T-helper 22 cell (primary cell): ENCODE measurements at places on chromosomes 6 and 20.

- no peak for DNase-seq
Measured at GRCh38 chr6:14816116-14816859, 429.6 kb upstream of the JARID2 start.

DNA sequence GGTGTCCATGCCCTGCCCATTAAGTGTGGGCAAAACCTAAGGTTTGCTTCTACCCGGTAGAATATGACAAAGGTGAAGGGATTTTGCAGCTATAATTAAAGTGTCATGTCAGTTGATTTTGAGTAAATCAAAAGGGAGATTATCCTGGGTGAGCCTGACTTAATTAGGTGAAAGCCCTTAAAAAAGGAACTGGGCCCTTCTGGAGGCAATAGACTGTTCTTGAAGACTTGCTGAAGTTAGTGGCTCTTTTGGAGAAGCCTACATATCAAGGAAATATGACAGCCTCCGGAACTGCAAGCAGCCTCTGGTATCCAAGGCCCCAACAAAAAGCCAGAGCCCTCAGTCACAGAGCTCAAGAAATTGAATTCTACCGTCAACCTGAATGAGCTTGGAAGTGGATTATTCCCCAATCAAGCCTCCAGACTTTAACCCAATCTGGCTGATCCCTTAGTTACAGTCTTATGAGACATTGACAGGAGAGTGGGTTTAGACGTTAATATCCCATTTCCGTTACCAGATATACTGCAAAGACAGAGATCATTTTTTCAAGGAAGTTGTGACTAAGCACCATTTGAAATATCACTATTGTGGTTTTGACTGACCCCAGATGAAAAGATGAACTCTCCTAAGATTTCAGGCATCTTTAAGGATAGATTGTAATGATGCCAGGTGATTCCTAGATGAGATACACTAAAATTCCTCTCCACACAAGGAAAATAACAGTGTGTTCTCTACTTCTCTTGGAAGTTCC, 303.4 kb downstream of the PLCB1 start:
- DNase-seq = no peak

DNA sequence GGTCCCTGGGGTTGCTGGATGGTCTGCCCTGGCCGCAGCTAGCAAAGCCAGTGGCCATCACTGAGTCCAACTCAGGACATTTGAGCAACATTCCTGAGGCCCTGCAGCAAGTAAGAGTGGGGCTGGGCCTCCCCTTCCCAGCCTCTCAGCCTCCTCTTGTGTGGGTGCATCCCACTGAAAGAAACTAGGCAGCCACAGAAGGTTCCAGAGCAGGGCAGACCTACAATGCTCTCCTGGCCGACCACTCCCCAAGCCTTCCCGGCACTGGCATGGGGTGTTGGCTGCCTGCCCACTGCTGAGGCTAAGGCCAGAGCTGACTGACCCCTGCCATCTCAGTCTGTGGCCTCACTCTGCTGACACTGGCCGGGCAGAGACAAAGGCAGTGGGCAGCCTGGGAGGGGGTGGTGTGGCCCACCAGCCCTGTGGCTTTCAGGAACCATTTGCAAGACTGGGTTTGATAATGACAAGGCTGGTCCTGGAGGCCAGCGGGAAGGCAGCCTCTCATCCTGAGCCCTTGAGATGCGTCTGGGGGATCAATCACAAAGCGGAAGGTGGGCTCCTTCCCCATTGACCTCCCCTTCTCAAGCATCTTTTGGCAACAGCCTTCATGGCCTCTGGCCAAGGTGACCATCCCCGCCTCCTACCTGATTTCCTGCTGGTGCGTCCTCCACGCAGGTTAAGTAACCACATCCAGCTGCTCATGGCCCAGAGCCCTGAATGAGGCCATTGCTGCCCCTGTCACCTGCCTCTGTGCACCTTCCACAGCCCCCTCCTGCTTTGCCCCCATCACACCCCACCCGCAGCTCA, 9.6 kb downstream of the DLGAP4 start:
- DNase-seq = no peak

DNA sequence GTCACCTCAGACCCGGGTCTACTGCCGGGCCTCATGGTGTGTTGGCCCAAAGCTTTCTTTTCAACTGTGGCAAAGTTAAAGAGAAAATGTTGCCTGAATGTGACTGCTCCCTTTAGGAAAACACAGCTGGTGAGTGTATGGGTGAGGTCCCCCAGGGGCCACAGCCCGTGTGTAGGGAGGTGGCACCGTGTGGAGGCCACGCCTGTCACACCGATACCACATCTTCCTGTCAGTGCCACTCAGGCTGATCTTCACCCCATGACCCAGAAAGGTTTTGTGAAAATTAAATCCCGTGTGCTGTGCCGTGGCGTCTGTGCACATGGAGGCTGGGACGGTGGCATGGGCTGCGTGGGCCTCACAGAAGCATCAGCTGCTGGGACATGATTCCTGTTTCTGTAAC, 10.7 kb upstream of the ADRM1 start:
- DNase-seq = no peak

GRCh38 chr20:18689557-18689956, 101.7 kb downstream of the DTD1 start:
- no peak for DNase-seq

- no peak for DNase-seq
Measured at GRCh38 chr6:33710296-33711121, 991 bp downstream of the UQCC2 start.

GRCh38 chr6:1379017-1379787, 10.2 kb upstream of the FOXF2 start:
- no peak for DNase-seq

DNA sequence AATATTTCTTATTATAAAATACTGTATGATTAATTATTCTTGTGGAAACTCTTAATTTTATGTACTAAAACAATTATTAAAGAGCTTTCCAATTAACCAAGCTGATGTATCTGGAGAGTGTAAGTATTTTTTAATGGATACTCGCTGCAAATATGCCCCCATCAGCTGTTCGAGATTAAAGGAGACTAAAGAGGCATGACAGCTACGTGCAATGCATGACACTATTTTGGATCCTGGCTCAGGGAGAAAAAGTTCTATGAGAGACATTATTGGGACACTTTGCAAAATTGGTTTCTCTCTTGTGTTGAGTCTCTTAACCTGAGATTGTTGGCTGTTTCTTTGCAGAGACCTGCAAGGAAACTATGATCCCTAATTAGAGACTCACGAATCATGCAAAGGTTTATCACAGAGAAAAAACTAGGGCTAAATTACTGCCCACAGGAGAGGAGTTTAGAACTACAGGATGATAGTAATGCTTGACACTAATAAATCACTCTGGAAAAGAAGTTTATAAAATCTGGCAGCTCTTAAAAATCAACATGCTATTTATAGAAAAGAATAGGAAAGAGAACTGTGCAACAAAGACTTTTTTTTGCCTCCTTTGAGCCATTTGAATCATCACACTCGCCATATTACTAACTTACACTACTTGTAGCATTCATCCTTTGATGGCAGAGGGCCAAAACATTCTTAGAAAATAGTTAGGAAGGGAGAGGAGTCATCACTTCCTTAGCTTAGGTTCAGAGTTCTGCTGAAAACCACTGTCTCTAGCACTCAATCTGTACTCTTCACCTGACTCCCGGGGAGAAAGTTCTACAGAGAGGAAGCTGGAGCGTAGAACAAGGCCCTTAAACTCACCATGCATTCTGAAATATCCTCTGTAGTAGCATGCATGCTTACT, 25.3 kb downstream of the NRN1 start:
- DNase-seq = no peak

DNA sequence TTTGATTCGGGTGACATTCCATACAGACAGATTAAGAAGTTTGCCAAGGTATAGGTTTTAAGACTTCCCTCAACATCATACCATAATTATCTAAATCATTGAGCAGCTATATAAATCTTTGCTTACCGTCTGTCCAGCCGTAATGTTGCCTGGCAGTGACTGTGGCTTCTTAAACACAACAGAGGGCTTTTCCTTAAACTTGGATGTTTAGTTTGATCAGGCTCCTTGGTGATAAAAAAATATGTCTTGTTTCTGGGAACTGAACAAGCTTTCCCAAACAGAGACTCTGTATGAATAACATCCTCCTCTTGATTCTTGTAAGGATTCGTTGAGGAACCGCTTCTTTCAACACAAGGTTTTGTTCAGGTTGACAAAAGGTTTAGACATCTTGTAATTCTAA, 130.9 kb downstream of the QKI start:
- DNase-seq = no peak

- no peak for DNase-seq
Measured at GRCh38 chr6:15709651-15710269, 46.9 kb upstream of the DTNBP1 start.

DNA sequence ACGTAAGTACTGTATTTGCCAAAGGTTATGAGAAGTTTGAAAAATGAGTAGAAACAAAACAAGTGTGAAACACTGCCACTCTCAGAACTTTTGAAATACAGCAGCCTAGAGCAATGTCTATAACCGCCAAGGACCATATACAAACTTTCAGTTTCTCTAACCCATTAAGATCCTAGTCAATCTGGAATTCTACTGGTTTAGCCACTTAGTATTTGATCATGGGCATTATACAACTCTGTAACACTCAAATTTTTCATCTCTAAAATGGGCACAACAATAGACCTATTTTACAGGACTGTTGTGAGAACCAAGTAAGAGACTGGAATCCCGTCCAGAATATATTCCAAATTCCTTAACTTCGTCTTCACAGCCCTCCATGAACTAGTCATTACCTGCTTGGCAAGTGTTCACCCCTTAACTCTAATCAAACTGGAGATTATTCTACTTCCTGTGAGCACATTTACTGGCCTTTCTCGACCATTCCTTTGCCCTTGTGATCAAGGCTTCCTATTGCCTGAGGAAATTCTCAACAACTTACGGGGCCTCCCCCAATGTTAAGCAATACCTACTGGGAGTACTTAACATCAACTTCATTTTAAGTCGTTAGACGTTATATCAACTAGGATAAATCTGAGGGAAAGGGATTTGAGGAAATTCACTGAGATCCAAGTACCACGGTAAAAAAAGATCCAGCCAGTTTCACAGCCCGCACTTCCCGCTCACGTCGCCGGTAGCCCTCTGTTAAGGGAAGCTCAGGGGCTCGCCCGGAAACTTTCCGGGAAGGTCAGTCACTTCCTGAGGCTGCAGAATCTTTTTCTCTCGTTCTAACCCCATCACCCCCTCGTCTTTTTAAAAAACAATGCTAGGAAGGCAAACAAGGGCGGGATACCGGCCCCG, 1.1 kb downstream of the EIF2S2 start:
- no peak for DNase-seq

DNA sequence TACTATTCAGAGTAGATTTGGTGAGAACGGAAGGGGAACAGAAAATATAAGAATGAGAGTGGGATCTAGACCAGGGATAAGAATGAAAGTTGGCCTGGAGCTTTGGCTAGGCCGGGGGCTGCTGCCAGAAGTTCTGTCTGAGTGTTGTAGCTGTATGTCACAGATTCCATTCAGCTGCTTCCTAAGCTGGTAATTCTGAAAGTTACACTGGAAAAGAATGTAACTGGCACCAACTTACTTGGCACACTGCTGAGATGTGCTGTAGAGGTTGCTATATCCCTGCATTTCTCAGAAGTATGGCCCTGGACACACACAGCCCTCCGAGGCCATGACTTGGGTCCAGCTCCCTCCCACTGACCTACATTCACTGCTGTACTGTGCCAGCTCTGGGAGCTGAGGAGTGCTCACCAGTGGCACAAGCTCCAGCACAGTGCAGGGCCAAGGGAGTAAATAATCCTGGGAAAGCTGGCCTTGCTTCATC, 25.8 kb upstream of the TMEM217 start:
- no peak for DNase-seq
